ENCODE measurements at places on chromosomes 1 and 21.

GRCh38 chr1:151970626-151971025 is 23.0 kb downstream of the S100A10 start:
- DNase-seq, result no peak

- DNase-seq, result no peak
Measured at GRCh38 chr1:209652121-209652735, at the start of gene LAMB3. LAMB3 (minus strand) TSS chr1:209652425; CDS start chr1:209650944, 1,481 bp downstream.

DNA sequence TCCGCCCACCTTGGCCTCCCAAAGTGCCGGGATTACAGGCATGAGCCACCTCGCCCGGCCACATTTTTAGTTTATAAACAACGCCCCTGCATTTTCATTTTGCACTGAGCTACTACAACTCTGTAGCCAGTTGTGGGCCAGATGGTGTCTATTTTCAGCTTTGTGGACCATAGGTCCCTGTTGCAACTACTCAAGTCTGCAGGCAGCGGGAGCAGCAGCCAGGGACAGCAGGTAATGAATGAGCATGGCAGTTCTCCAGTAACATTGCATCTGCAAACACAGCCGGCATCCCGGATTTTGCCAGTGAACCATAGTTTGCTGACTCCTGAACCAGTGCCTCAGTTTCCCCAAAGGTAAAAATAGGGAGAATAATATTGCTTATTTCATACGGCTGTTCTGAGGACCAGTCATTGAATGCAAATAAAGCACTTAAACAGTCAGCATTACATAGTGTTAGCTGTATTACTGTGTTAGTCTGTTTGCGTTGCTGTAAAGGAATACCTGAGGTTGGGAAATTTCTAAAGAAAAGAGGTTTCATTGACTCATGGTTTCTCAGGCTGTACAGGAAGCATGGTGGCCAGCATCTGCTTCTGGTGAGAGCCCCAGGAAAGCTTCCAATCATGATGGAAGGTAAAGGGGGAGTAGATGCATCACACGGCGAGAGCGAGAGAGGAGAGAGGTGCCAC is 65.5 kb upstream of the SLC45A1 start:
- no peak for DNase-seq

DNA sequence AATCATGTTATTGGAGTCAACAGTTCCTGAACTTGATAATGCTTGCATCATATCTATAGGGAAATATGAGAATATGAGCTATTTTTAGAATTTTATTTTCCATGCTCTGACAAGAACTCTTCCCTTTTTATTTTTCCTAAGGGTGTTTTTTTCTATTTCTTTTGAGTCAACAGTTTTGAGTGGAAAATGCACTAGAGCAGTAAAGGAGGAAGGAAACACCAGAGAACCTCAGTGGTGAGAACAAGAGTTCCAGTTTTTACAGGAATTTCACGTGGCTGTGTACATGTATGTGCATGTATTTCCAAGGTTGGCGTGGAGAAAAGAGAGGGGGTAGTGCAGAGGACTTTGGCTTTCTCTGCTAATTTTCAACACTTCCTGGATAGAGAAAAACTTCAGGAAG is 63.6 kb upstream of the TNFSF18 start:
- no peak for DNase-seq

- no peak for DNase-seq
Measured at GRCh38 chr1:30525631-30525970, 197.8 kb downstream of the MATN1 start.

- no peak for DNase-seq
Measured at GRCh38 chr1:83318366-83318765, 680.6 kb downstream of the TTLL7 start.

DNA sequence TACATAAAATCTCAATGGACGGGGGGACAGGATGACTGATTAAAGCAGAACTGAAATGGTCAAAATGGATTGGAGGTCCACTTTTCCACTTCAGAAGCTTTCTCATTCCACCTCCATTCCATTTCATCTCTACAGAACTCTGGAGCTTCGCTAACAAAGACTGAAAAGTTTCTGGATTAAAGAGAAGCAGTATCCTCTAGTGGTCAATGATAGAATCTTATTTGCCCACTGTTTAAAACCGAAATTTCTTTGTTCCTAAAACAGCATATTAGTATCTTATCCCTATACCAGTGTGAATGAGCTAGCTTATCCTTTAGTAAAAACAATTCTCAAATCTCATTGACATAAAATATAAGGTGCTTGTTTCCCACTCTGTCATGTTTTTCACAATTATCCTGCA is 890.6 kb downstream of the KCNT2 start:
- no peak for DNase-seq

- no peak for DNase-seq
Measured at GRCh38 chr1:66546047-66546810, 12.3 kb downstream of the SGIP1 start.

DNA sequence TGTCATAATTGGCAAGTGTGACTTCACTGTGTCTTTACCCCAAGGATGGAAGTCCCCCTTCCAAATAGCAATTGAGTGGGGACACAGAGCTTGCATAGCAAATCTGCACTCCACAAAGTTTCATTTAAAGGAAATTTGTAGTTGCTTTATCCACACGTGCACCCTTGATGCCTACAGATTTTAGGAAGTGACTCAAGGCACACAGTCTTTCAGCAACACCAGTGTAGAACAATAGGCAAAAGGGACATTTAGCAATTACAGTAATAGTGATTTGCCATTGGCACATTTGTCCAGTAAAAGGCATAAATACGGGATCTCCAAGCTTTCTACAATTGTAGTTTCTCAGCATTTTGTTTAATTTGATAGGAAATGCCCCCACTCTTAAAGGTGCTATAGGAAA is 43.4 kb upstream of the KAZN start:
- no peak for DNase-seq

DNA sequence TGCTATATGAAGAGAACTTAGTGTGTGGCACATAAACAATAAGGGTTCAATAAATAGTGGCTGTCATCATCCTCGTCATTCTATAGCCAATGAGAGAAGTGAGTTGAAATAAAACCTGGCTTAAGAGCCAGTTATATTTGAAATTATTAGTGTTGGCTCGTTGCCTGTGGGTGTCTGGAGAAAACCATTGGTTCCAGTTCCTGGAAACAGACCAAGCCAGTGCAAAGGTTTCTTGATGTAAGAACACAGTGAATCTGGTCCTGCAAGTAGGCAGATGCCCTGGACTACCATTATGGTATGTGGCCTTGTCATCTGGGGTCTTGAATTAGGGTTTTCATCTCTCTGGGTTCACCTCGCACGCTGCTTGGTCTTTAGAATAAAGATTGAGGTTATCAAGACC is 43.3 kb downstream of the URB2 start:
- DNase-seq, result no peak

GRCh38 chr1:228011721-228012311 is 5.0 kb downstream of the WNT3A start:
- DNase-seq, result no peak

- no peak for DNase-seq
Measured at GRCh38 chr1:41399145-41399795, 38.0 kb downstream of the FOXO6 start.
